Stomach (tissue), 19 donors: ENCODE measurements at places on chromosomes 3 and 15. TPM values are rescaled to one million over a fixed set of nuclear protein-coding genes. Genes with fewer than 3 reads are reported as not detected.

Gene GOLGA8H
- 0.13 TPM for polyA plus RNA-seq

Gene CATSPER2
- polyA plus RNA-seq = 1.1 TPM

Gene TMEM158
- 5.5 TPM for polyA plus RNA-seq

Gene PRR20G
- polyA plus RNA-seq = not detected

DNA sequence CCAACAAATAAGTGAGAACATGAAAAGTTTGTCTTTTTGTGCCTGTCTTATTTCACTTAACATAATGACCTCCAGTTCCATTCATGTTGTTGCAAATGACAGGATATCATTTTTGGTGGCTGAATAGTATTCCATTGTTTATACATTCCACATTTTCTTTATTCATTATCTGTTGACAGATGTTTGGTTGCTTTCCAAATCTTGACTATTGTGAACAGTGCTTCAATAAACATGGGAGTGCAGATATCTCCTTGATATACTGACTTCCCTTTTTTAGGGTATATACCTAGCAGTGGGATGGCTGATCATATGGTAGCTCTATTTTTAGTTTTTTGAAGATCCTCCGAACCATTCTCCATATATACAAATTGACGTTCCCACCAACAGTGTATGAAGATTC is 19.1 kb upstream of the CD200R1L start:
- no peak for DNase-seq
- H3K27ac ChIP-seq = no peak overlapping the region
- no peaks in the 10 kb centered on the region for H3K4me1 ChIP-seq
- no peaks in the 10 kb centered on the region for H3K27me3 ChIP-seq
- no peak overlapping the region for H3K4me3 ChIP-seq
- no peaks in the 10 kb centered on the region for H3K36me3 ChIP-seq
